ENCODE measurements at places on chromosomes 2 and 18.

DNA sequence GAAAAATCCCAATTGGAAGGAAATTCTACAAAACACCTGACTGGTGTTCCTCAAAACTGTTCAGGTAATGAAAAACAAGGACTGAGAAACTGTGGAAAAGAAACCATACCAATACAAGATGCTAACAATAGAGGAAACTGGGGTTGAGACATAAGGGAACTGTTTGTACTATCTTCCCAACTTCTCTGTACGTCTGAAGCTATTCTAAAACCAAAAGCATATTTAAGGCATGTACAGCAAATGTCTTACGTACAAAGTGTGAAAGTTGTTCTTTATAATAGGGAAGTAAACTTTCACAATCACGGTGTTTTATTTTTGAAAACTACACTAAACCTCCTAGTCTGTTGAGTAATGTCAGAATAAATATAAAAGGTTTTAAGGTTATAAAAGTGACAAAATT is 776.1 kb upstream of the RAB6C start:
- DNase-seq = no peak

- DNase-seq = no peak
Measured at GRCh38 chr2:97750017-97750416, 36.6 kb downstream of the ZAP70 start.

DNA sequence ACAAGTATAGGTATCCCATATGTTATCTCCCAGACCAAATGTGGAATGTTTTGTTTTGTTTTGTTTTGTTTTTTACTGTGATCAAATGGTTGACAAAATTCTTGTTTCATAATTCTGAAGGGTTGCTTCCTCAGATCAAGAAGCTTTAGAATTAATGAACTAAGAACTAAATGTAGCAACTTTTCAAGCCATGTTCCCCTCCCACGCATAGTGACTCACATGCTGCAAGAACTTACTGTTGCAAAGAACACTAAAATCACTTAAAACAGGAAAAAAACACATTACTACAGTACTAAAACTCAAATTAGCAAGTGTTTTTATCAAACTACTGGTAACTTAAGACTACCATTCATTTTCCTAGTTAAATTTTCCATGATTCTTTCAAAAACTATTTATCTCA is 30.6 kb downstream of the HNRNPLL start:
- no peak for DNase-seq

DNA sequence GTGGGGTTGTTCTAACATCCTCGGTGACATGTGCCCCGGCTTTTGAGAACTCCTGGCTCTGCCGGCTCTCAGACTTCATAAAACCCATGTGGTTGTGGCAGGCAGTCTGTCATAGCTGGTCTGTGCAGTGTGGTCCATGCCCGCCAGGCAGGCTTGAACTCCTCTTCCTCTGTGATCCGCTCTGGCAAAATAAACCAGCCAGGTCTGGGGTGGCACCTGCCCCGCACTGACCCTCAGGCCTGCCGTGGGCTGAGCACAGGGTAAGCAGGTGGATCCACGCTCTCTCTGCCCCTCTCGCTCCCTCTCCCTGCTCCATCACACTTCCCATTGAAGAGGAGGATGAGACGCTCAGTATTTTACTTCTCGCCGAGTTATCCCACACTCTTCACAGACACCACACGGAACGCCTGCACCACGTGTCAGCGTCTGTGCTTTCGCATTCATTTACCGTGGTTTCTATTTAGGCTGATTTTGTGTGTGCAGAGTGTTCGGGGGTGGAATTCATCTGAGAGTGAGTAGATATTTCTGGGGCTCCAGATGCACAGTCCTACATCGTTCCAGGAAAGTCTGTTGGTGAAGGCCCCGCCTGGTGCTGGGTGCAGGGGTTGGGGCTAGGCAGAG is 56.4 kb downstream of the RTP5 start:
- DNase-seq = no peak

- DNase-seq = no peak
Measured at GRCh38 chr2:157540102-157540501, 88.6 kb downstream of the ACVR1C start.

GRCh38 chr18:76824145-76824676 is 1.9 kb downstream of the ZNF236 start:
- DNase-seq = no peak

DNA sequence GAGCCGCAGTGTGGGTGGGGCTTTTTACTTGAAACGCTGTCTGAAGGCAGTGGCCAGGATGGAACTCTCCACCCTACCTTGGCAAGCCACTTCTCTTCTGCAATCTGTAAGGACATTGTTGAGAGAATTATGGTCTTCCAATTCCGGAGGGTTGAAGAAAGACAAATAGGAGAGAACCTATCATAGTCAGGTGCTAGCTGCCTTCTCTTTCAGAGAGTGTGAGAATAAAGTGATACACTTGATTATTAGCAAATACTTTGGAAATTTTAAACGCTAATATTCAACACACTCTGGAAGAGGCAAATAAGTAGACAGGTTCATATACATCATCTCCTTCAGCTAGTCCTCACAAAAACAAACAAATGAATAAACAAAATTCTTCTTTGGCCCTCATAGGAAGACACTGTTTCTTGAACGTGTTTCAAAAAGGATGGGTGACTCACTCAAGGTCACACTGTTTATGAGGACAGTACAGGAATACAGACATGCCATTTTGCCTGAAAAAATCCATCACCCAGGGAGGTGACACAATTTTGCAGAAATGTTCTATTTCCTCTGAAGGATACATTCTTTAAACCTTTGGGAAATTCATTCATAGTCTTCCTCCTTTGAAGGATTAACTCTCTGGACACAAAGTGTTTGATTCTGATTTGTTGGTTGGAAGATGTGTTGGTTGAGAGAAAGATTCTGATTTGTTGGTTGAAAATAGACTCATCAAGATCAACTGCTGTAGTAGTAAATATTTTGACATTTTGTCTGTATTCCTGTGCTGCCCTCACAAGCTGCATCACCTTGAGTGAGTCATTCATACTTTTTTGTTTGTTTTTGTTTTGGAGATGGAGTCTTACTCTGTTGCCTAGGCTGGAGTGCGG is 2.2 kb upstream of the IL1RN start:
- DNase-seq = no peak

GRCh38 chr2:46865181-46865970 is 50.2 kb downstream of the MCFD2 start:
- DNase-seq = no peak

DNA sequence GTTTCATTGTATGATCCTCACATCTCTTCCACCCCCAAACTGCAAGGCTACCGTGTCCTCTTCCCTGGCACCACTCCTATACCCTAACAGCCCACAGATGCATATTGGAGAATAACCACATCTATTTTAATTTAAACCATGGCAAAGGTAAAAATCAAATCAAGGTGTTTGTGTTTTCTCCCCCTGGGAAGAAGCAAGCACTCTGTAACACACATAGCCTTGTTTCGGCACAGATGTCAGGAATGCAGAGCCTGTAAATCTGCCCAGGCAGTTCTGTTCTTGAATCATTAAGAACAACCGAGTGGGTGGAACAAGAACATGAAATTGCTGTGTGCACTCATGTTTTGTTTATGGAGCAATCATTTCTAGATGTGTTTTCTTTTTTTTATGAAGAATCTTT is 6.8 kb upstream of the COX7A2L start:
- no peak for DNase-seq

- no peak for DNase-seq
Measured at GRCh38 chr2:213001297-213001910, 150.0 kb downstream of the IKZF2 start.

All from CD8-positive, alpha-beta T cell (primary cell).